Stimulated activated CD8-positive, alpha-beta memory T cell treated with anti-CD3 and anti-CD28 coated beads, Interleukin-4, amount 100 ng/mL, for 4 hours (primary cell): ENCODE measurements at places on chromosomes 5 and 9.

DNA sequence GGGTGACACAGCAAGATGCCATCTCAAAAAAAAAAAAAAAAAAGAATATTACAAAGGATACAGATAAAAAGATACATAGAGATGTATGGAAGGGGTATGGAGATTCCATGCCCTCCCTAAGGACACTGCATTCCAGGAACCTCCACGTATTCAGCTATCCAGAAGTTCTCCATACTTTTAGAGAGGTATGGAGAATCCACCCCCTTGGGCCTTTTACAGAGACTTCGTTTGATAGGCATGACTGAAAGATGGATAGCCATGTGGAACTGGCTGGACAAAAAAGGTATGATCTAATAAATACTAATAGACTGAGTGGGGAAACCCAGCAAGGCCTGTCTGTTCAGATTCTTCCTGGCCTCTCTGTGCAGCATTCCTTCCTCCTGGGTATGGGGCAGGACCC, 56.6 kb upstream of the DMRT1 start:
- no peak for DNase-seq

GRCh38 chr9:78858266-78858665, 561.3 kb downstream of the PSAT1 start:
- DNase-seq, result no peak

GRCh38 chr5:124061663-124062062, 549.7 kb downstream of the CSNK1G3 start:
- no peak for DNase-seq

DNA sequence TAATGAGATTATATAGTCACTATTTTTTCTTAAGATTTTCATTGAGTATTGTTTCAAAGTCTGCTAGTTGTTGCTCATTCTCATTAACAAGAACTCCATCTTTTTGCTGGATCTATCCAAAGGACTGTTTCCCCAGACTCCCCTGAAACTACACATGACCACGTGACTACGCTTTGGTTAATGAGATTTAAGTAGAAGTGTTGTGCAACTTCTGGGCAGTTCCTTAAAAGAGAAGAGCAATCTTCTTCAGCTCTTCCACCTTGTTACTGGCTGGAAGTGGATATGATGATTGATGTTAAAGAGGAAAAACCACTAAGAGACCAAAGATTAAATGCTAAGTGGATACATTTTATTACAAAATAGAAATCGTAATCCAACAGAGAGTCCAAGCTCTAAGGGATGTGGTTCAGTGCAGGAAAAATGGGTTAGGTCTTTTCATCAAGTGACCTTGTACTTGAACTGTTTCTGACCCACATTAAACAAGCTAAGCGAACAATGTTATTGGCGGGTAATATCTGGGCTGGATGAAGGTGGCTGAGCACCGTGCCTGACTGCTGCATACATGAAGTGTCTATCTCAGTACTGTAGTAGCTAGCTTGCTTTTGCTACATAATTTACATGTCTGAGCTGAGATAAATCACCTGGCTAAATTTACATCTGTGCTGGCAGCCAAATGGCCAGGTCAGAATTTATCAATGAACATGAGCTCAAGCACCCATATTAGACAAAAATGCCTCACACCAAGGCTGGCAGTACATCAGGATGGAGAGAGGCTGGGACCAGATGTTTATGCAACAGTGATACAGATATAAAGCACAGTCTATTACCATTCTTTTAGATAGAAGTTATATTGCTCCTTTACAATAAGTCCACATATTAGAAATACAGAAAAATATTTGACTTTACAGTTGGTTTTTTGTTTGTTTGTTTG, 7.5 kb upstream of the CTNNAL1 start:
- no peak for DNase-seq

- no peak for DNase-seq
Observed at GRCh38 chr5:56037531-56038010, 42.8 kb upstream of the IL6ST start.

DNA sequence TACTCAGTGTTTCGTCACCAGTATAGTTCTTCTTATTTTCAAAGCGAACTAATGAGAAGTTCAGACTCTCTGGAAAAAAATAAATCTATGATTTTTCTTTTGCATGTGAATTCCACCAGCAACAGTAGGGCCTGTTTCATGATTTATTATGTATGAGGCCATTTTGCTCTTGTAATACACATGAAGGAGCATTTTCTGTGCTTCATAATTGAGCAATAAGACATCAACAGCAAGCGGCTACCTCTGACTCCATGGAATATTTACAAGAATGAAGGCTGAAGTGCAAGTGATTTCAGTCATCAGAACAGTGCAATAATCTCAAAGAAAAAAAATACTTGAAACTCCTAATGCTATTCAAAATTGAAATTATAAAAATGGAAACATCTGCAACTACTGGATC, 282.9 kb upstream of the EDIL3 start:
- DNase-seq, result no peak

GRCh38 chr9:80040457-80040856, 468.7 kb downstream of the TLE4 start:
- DNase-seq, result no peak

DNA sequence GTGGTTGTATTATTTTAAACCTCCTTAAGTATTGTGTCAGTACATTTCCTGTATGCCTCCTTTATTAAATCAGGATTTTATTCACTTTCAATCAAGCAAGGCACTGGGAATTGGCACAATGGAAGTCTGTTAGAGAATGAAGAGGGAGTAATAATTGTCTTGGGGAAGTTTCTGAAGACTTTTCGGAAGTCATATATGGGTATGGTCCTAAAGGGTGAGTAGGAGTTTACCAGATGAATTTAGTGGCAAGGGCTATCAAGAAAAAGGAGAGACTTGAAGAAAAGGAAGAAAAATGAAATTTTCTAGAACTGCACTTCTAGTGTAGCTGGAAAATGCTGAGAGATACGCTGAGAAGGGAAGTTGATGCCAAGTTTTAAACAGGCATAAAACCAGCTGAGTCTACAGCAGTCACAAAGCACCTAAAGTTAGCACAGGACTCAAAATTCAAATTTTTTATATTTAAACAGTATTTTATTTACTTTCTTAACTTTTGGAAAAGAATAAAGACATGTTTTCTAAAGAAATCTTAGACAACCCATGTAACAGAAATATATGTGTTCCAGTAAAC, 184.9 kb downstream of the SMC2 start:
- no peak for DNase-seq

- no peak for DNase-seq
Observed at GRCh38 chr5:154722097-154722496, 33.1 kb upstream of the LARP1 start.

GRCh38 chr9:132472199-132472598, 62.2 kb downstream of the CFAP77 start:
- DNase-seq, result no peak

GRCh38 chr9:137758067-137758466, 119.5 kb upstream of the CACNA1B start:
- no peak for DNase-seq

GRCh38 chr9:74742792-74743730, 144.7 kb downstream of the TRPM6 start:
- DNase-seq, result no peak

DNA sequence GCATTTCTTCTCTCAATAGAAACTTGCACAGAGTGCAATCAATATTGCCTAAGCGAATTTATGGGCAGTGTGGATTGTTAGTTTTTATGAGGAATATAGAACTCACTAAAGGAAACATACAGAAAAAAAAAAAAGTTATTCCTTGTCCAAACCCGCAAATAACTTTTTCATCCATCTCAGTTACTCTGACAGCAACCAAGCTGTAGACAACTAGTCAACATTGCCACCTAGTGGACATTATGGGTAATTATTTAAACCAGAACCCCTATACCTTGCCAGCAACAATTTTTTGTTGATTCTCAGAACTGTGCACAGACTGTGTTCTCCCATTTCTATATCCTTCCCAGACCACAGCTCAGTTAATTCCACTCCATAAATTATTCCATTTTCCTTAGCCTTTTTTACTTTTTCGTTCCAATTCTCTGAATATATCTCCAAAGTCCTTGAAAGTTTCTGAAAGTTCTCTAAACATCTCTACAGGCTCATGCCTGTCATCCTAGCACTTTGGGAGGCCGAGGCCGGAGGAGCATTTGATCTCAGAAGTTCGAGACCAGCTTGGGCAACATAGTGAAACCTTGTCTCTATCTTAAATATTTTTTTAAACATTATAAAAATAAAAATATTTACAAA, 2.6 kb upstream of the AFAP1L1 start:
- no peak for DNase-seq

DNA sequence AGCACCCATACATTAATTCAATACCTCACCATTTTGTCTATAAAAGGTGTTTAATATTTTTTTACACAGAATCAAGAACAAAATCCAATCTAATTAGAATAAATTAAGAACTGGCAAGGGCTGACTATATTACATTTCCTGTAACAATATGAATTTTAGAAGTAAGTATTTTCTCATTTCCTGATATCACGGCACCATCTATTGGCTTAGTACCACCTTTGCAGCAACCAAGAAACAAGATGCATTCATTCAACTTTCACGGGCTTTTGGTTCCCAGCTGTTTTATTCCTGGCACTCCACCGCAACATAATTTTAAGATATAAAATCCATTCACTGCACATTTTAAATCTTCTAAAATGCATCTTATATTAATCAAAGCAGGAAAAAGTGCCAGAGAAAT, 20.6 kb downstream of the PSMB7 start:
- no peak for DNase-seq

DNA sequence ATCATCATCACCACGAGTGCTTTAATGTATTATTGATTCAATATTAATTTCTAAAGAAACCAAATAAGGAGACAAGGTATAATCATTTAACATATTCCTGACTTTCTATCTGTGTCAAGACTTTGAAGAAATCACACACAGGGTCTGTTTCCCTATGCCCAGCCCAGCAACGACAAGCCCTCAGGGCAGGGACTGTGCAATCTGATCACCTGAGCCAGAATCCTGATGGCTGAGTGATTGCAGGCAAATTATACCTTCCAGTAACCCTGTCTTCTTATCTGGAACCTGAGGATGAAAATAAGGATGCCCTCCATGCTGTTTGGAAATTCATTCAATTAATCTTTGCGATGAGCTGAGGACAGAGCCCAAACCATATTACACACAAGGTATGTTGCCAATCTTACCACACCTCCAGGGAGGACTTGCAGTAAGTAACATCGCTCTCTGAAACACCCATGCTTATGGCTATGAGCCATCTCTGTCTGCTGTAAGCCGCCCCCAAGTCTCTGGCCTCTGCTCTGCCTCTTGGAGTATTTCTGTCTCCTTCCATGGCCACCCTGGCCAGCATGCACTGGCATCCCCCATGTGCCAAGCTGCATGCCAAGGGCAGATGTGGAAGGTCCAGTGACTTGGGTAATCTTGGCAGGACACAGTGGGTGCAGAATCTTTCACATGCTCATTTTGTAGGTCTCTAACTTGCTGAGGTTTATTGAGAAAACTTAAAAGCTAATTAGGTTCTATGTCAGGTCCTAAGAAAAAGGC, 10.6 kb downstream of the TAS2R1 start:
- no peak for DNase-seq

DNA sequence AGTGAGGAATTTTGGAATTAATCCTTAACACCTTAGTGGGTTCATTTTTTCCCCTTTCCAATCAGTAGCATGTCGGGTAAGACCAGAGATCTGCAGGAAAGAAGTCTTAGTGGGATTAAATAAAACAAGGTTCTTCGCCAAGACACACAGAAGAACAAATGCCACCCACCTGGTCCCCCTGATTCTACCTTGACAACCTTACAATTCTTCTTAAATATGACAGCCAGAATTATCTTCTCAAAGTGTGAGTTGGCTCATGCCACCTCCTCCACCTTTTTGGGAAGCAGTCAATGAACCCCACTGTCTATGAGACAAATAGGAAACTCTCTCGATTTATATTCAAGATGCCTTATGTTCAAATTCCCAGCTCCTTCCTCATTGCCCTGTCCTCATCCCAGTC, 105.1 kb downstream of the BRINP1 start:
- DNase-seq, result no peak

- no peak for DNase-seq
Observed at GRCh38 chr5:51373880-51374523, 9.2 kb upstream of the ISL1 start.

DNA sequence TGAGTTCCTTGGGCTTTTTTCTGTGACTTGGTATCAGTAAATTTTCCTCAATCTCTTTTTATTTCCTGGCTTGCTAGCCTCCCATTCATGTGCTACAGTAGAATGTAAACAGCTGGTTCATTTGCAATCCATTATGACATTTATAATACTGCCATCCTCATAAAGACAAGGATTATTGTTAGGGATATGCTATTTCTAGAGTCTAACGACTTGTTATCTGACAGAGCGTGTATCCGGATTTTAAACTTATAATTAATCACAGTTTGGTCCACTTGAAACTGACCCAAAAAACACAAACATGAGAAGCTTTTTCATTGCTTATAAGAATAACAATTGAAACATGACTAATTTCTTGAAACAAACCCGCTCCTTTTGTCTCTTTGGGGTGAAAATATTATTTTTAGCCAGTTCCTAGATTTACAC, 585.8 kb downstream of the TLE4 start:
- DNase-seq, result no peak

DNA sequence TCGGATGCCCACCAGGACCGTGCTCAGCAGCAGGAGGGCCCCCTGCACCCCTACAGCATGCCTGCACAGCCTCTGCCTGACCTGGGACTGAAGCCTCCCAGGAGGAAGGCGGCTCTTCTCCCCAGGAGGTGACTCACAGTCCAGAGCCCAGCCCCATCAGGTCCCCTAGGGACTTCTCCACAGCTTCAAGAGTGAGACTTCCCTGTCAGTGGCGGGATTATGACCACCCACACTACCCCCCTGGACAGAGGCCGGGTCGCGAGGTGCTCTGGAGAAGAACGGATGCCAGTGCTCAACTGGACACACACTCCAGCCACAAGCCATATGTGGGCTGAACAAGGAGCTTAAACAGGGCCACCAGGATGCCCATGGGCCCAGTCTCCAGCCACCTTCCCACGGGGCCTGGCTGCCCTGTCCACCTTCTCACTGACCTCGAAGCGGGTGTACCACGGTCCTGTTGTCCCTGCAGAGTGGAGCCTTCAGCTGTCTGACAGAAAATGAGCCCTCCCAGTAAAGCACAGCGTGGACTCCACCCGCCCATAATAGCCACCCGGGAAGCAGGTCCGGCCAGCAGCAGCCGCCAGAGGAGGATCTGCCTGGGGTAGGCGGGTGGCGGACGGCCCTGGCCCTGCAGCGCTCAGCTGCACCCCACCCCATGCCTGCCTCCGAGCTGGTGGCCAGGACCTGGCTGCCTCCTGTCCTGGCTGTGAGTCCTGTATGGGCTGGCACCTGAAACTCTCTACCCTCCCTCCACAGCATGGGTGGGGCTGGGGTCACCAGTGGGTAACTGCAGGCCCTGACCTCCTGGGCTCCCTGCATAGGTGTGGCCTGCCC, 54.7 kb downstream of the SEMA4D start:
- no peak for DNase-seq

- no peak for DNase-seq
Observed at GRCh38 chr9:131754846-131755245, 15.0 kb upstream of the RAPGEF1 start.

DNA sequence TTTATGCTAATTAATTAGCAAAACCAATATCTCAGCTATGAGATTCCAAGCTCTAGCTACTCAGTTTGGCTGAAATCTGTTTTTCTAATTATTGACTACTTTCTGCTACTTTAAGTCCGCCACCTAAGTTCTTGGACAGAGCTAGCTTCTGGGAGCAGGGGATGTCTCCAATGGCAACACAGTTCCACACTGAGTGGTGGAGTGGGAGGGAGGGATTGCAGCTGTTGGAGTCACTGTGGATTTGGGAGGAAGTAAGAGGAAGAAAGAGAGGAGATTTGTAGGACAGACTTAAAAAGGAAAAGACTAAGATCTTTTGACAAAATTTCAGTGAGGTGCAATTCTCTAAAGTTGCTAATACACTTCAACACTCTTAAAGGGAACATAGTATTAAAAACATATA, 450.8 kb downstream of the NFIB start:
- no peak for DNase-seq
